NCI-H1694 (cell line): ENCODE measurements at places on chromosomes 5 and 9.

DNA sequence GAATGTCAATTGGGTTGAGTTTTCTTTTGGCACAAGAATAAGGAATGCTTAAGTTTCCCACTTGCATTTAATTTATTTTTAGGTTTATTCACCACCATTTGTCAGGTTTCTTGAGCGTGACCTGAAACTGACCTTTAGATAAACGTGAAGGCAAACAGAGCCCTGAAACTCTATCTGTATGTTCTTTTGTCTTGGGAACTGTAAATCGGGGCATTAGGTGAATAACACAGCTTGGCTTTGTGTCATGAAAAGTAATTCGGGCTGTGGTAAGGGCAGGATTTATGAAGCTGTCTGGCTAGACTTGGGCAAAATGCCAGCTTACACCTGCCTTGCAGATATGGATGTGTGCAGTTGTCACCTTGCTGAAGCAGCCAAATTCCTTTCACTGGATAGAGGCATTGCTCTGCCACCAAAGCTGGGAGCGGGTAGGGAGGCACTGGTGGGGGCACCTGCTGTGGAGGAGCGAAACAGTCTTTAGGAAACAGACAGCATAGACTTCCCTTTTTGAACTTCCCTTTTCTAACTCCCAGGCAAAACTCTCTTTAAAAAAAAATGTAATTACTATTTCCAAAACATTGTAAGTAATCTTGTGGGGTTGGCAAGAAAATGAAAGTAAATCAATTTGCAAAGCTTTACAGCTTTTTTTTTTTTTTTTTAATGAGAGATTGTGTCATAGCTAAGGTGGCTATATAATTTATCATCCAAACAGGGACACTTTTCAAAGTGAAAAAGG is 545.2 kb downstream of the CSNK1G3 start:
- DNase-seq, result no peak

GRCh38 chr9:69569738-69570451 is 102.3 kb downstream of the APBA1 start:
- DNase-seq, result no peak

GRCh38 chr9:95477441-95477840 is 39.3 kb downstream of the PTCH1 start:
- no peak for DNase-seq

DNA sequence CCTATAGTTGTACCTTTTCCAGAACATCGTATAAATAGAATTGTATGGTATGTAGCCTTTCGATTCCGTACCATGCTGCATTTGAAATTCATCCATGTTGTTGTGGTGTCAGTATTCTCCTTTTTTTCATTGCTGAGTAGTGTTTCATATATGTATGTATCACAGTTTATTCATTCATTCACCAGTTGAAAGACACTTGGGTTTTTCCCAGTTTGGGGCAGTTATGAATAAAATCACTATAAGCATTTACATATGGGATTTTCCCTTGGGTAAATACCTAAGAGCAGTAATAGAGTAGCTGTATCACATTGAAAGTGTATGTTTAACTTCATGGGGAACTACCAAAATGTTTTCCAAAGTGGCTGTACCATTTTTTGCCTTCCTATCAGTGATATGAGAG is 16.1 kb upstream of the FKTN start:
- DNase-seq, result no peak

GRCh38 chr9:130945173-130945572 is 6.1 kb upstream of the FIBCD1 start:
- DNase-seq, result no peak

- DNase-seq, result no peak
These were observed 94.4 kb upstream of the IL6ST start for GRCh38 chr5:56088967-56089829.

- no peak for DNase-seq
These were observed 21.7 kb downstream of the CLPTM1L start for GRCh38 chr5:1322955-1323802.

DNA sequence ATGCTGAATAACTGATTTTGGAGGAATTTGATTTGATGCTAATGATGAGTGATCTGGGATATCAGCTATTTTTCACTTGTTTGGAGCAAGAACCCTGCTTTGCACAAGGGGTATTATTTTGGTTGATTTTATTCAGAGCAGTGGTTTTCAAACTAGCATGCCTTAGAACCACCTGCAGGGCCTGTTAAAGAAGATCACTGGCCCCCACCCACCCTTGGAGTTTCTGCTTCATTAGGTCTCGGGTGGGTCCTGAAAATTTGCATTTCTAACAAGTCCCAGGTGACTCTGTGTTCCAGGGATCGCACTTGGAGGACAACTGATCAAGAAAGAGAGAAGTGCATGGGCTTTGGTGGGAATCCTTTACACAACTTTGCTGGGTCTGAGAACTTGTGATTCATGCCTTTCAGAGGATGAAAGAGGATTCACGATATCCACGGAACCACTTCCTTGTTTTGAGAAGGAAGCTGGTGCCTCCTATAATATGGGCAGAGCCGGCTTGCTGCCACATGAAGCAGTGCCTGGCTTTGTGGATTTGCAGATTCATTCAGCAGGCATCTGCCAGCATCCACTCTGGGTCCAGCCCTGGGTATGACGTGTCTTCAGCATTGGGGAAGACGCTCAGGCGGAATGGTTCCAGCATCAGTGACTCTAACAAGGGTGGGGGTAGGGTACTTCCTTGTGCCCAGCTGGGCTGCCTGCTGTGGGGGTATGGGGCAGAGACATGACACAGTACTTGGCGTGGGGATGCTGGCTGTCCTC is 106.6 kb upstream of the PITX1 start:
- no peak for DNase-seq

- no peak for DNase-seq
These were observed 82.4 kb downstream of the MRPS30 start for GRCh38 chr5:44891116-44891515.

DNA sequence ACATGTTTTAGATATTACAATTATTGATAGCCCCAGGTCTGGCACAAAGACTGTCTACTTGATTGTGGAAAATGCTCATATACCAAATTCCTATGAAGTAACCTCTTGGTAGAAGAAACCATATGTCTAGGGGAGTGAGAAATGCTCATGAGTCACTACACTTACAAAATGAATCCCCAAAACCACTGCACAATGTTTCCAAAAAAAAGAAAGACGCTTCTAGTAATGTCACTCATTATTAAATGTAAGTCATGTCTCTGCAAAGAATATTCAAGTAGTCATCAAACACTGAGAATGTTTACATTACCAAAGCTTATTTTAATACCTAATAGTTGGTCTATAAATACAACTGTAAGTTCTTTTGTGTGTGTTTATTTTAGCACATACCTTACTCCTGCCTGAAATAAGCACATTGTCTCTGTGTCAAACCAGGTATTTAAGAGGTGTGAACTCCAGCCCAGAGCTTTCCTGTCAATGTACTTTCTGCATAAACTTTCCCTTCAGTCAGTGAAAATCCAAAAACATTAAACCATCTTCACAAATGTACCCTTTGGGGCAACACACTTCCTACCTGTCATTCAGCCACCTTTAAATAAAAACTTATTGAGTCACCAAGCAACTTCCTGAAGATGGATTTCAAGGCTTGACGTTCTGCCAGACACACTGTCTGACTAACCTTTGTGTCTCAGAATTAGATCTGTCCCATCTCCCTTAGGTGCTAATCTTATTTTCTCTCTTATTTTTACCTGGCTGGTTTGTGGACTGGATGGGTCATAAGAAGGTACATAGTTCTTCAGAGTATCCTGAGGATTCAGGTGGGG is 194.0 kb downstream of the NFIB start:
- no peak for DNase-seq

DNA sequence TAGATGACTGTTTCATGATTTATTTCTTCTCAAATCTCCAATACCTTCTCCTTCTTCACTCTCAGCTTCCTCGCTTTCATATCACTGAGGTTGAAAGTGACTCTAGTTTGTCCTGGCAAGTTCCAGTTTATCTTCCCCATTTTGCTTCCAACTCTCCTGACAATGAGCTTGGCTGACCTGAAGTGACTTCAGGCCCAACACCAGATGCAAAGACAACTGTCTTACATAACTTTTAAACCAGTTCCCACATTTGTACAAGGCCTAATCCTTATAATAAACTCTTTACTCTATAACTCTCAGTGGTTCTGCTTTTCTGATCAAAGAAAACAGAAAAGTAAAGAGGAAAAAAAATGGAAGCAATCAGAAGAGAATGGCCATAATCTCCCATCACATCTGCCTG is 22.0 kb downstream of the GNG10 start:
- no peak for DNase-seq

DNA sequence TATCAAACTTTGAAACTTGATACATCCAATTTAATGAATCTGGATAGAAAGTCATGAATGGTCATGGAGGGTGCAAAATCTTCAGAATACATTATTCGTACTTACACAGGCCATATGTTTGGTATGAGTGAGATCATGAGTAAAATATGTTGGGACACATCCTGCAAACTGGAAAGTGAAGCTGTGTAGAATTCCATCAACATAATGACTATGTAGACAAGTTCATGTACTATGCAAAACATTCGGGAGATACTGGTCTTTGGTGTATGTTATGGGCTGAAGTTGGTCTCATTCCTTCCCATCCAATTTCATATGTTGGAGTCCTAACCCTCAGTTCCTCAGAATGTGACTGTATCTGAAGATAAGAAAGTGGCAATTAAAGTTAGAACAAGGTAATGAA is 18.1 kb upstream of the CTNND2 start:
- DNase-seq, result no peak

DNA sequence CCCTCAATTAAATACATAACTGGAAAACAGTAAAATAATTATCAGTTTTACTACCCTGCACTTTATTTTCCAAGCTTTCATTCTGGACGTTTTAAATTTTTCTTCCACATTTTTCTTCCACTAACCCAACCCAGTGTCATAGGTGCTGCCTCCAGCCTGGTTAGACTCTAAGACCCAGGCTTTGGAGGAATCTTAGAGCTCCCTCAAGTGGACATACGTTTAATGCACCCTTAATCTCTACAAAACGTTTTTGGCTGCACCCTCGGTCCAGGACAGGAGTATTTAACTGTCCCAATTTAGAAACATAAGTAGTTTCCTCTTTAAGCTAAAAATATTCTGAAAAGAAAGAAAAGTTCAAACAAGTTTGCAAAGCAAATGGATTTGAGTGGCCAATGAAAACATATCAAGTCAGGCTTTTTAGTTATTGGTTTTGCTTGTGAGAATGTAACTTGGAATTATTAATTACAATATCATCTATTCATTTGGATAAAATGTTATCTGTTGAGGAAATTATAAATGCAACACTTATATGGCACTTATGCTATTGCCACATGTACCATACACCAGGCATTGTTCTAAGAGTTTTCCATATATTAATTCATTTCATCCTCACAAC is 38.9 kb downstream of the CDH6 start:
- peak; percentile 24 for DNase-seq

DNA sequence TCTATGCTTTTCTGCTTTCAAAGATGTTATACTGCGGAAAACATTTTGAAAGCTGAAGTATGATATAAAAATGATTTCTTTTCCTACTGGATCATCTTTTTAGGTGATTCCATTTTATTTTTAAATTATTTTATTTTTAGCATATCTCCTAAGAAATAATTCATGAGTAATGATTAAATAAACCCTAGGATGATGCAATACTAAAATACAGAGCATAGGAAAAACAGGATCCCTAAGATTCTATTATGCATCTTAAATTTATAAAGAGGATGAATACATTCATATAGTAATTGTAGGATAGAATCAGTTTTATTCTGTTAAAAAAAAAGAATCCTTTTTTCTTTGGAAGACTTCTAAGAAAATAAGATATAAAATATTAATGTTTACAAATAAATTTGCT is 10.9 kb downstream of the POLK start:
- DNase-seq, result no peak

DNA sequence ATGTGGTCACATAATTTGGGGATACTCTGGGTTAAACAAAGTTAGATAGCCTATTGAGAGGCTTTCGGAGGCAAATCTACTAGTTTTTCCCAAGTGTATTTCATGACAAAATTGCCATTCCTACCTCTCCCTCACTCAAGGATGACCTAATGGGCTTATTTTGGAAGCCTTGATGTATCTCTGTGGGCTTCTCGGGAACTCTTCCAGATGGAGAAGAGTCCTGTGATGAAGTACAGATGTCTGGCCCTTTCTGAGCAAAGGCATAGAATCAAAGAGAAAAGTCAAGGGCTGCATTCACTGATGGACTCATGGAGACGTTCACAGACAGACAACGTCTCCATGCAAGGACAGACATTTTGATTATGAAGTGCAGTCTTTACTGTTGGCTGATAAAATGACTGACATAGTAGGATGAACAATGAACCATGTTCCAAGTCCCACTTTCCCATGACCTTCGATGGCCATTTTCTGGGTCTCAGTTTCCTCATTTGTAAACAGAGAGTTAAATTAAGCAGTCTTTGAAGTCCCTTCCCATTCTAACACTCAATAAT is 347.2 kb upstream of the CD180 start:
- DNase-seq, result no peak

- DNase-seq, result no peak
These were observed 98.1 kb downstream of the SREK1 start for GRCh38 chr5:66242050-66242715.

- DNase-seq, result no peak
These were observed 1.4 kb upstream of the IPPK start for GRCh38 chr9:92671323-92671722.

GRCh38 chr5:157164521-157164920 is 1.5 kb downstream of the GARIN3 start:
- no peak for DNase-seq

GRCh38 chr5:82406205-82406773 is 128.1 kb upstream of the RPS23 start:
- no peak for DNase-seq

GRCh38 chr9:137434498-137435380 is 6.4 kb downstream of the ENTPD8 start:
- no peak for DNase-seq

DNA sequence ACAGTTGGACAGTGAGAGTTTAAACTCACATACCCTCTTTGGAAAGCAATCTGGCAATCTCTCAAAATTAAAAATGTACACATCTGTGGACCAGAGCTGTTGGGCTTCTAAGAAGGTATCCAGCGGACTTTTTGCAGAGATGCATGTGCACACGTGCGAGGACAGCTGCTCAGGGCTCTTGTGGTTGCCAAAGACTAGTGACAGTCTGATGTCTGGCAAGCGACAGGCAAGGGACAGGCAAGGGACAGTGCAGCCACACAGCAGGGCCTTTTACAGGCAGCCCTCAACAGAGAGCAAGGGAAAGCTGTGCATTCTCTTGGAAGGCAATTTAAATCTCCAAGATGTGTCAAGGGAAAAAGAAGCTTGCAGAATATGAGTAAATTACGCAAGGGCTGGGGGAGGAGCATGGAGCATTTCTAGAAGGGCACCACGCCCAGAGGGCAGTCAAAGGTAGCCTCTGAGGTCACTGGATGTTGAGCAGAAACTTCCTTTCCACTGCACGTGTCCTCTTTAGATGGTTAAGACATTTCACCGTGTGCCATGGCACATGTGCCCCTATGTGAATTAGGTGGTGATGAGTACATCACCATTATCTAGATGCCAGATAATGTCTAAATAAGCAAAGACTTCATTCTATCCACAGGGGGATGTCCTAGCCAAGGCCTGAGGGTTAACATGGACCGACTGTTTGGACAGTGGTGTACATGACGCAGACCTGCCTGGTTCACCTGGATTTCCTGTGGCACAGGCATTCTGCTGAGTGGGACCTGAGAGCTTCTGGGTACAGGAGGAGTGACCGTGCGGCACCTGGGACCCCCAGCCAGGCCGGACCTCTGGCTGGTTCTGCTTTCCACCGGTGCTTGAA is 9.1 kb downstream of the GFPT2 start:
- no peak for DNase-seq

- no peak for DNase-seq
These were observed 80.4 kb upstream of the NIPBL start for GRCh38 chr5:36796155-36796554.

GRCh38 chr5:123090661-123091297 is 1.7 kb downstream of the PRDM6 start:
- DNase-seq, result no peak

- peak; percentile 56 for DNase-seq
These were observed 11.4 kb downstream of the SHB start for GRCh38 chr9:38057416-38058195.
